ENCODE measurements at places on chromosomes 4 and X. TPM values are rescaled to one million over a fixed set of nuclear protein-coding genes. Genes with fewer than 3 reads are reported as not detected.

- DNase-seq, result no peak
These were observed 33.5 kb upstream of the SLITRK4 start for GRCh38 chrX:143669395-143669794.

DNA sequence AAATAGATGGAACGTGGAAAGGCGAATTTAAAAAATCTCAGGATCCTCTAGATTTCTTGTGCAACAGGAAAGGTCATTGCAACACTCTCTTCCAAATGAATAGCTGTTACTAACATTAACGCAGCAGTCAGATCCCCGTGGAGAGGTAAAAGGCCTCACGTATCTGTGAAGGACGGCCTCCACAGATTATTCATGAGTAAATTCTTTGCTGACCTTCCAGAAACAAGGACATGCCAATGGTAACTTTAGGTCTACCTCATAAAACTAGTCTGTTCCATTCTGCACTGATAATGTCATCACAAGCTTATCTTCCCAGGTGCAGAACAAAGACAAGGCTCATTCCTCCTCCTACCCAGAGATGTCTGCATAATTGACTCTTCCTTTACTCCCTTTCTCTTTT is 16.1 kb upstream of the REPS2 start:
- no peak for DNase-seq

Gene ZRSR2
- total RNA-seq, result 17.7 TPM

DNA sequence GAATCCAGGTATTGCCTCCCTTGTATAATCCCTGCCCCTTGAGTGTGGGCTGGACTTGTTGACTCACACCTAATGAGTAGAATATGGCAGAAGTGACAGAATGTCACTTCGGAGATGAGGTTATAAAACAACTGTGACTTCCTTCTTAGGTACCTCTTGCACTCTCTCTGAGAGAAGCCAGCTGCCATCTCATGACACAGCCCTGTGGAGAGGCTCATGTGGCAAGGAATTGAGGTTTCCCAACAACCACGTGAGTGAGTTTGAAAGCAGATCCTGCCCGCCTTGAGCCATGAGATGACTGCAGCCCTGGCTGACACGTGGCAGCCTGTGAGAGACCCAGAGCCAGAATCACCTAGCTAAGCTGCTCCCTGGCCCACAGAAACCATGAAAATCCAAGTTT is 13.5 kb downstream of the ASB11 start:
- DNase-seq, result no peak

DNA sequence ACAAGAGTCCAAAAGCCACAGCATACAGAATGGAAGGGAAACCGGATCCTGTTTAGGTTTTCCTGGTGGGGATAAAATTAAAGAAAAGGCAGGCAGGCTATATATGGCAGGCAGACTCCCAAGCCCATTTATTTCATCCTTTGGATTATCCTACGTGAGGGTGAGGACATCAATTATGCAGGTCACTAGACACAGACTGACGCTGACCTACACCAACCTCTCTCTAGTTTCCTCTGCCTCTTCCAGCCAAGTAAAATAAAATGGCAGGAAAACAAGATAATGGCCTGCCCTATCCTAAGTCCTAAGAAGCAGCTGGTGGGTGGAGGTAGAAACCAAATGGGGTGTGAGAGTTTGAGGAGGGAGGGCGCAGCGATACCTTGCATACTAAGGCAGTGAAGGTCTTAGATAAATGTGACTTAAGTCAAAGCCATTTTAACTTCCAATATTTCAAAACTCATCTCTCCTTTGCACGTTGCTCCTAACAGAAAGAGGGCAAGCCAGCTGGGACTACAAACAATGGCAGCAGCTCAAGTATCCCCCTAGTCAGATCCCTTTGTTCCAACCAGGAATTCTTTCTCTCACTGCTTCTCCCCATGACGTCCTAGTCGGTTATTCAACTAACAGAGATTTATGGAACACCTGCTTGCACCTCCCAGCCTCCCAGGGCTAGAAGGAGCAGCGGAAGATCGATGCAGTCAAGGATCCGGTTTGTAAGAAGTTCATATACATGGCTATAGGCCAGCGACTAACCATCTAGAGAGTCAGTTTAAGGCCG is 72.8 kb downstream of the IRF2 start:
- DNase-seq, result no peak

DNA sequence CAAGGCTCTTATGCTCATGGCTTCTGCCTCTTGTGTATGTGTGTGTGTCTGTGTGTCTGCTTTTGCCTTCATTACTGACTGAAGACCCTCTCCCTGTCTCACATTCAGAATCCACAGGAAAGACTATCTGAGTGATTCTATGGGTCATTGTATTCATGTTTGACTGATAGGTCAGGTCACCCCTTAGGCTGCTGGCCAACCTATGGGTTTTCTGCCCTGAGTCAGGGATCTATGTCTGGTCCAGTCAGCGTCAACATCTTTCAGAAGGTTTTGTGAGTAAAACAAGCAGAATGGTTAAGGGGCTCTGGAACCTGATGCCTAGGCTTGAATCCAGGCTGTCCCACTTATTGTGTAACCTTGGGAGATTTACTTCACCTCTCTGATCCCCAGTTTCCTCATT is 30.5 kb downstream of the NHSL2 start:
- no peak for DNase-seq

Gene TLR1
- 28.9 TPM for total RNA-seq

GRCh38 chr4:33063241-33063640 is 2343.1 kb downstream of the PCDH7 start:
- no peak for DNase-seq

DNA sequence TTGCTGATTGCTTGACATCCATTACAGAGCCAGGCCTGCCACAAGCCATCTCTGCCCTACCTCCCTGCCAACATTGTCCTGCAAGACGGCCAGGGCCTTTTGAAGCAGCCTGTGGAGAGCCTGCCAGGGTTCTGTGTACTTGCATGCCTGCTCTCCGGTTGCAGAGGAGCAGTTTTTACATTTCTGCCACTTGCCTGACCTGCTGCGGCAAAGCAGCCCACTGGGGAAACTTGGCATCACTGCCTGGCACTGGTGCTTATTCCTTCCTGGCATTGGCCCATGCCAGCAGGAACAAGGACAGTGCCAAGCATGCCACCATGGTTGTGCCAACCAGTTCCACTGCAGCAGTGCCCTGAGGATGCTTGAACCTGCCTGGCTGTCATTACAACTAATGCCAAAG is 167.1 kb downstream of the NHS start:
- DNase-seq, result no peak

- DNase-seq, result no peak
These were observed 121.1 kb downstream of the SPATA18 start for GRCh38 chr4:52172166-52172565.

Gene MAGIX
- 1.0 TPM for total RNA-seq

- no peak for DNase-seq
These were observed 130.2 kb downstream of the AMELX start for GRCh38 chrX:11423362-11423818.
